ENCODE measurements at places on chromosomes 12 and 14. TPM values are rescaled to one million over a fixed set of nuclear protein-coding genes. Genes with fewer than 3 reads are reported as not detected.

BEGAIN gene
- total RNA-seq = 2.4 TPM

LBHD2 gene
- not detected for total RNA-seq

NYNRIN gene
- total RNA-seq = 0.04 TPM

SDR9C7 gene
- total RNA-seq = not detected

GPR84 gene
- 0.15 TPM for total RNA-seq

SELPLG gene
- 37.0 TPM for total RNA-seq

FOXN4 gene
- not detected for total RNA-seq

ST8SIA1 gene
- total RNA-seq = 11.4 TPM

TMCC3 gene
- 0.18 TPM for total RNA-seq

IKZF4 gene
- total RNA-seq = 11.6 TPM

HEBP1 gene
- 13.6 TPM for total RNA-seq
